IMR-90 (cell line): ENCODE measurements at places on chromosomes 2 and 18. TPM values are rescaled to one million over a fixed set of nuclear protein-coding genes. Genes with fewer than 3 reads are reported as not detected.

Gene SULT1C4
- 0.36 and 0.56 TPM in 2 replicates for total RNA-seq

GRCh38 chr2:207166349-207167098 lies 776 bp upstream of the KLF7 start:
- H3K4me1 ChIP-seq = peaks cover 4% of the 10 kb centered on the region; the same call in 1 of the 2 replicates
- no peaks in the 10 kb centered on the region for H3K36me3 ChIP-seq
- peak; percentile 81 for DNase-seq

DNA sequence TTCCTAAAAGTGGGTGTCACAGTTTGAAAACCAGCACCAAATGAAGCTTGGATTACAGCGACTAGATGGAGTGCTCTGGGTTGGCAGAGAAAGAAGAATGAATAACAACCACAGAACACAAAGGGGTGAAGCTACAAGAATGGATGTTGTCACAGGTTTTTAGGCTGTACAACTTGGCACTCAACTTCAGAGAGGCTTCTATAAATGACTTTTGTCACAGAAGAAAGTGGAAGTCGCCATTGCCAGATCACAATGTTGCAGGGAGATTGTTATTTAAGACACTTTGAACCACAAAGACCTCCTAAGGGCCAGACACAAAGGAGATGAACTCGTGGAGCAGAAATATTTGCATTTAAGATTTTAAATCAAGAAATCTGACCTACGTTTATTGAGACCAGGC lies 354.2 kb downstream of the CDH7 start:
- no peaks in the 10 kb centered on the region for H3K27me3 ChIP-seq
- no peaks in the 10 kb centered on the region for H3K4me1 ChIP-seq
- no peaks in the 10 kb centered on the region for H3K36me3 ChIP-seq
- no peak overlapping the region for H3K27ac ChIP-seq
- no peak for DNase-seq

DNA sequence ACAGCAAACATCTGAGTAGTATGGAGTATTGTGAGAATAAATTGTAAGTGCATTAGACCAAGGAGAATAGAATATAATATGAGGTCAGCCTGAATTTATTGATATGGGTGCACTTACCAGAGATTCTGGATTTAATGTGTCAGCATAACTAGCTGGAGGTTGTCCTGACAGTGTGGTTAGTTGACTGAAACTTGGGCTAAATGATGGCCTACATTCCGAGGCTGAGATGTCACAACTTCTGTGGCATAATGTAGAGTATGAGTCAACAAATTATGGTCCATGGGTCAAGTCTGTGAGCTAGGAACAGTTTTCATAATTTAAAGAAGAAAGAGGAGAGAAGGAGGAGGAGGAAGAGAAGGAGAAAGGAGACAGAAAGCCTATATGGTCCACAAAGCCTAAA lies 127.6 kb downstream of the QPCT start:
- H3K4me3 ChIP-seq = no peak overlapping the region
- H3K27me3 ChIP-seq = no peaks in the 10 kb centered on the region
- H3K4me1 ChIP-seq = peaks cover 7% of the 10 kb centered on the region

DNA sequence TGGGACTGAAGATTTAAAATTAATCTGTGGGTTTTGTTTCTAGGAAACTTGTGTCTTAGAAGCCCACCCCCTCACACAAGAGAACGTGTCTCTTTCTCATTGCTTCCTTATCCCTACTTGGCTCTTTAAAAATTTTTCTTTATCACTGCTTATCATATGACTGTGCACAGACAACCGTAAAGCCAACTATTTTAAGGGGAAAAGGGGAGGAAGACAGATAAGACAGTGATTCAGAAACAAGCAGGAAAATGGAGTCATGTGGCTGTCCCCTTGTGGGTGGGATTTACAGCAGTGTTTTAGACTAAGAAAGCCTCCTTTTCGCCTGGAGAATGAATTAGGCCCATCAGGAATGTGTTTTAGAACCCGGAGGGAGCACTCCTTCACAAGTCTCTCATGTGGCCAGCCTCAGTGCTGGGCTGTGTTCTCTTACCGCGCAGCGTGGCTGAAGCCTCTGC lies 17.6 kb downstream of the PRKCE start:
- DNase-seq = peak; percentile 73
- H3K27me3 ChIP-seq = no peaks in the 10 kb centered on the region
- no peaks in the 10 kb centered on the region for H3K36me3 ChIP-seq
- H3K4me1 ChIP-seq = peaks cover 9% of the 10 kb centered on the region
- no peak overlapping the region for H3K27ac ChIP-seq

DNA sequence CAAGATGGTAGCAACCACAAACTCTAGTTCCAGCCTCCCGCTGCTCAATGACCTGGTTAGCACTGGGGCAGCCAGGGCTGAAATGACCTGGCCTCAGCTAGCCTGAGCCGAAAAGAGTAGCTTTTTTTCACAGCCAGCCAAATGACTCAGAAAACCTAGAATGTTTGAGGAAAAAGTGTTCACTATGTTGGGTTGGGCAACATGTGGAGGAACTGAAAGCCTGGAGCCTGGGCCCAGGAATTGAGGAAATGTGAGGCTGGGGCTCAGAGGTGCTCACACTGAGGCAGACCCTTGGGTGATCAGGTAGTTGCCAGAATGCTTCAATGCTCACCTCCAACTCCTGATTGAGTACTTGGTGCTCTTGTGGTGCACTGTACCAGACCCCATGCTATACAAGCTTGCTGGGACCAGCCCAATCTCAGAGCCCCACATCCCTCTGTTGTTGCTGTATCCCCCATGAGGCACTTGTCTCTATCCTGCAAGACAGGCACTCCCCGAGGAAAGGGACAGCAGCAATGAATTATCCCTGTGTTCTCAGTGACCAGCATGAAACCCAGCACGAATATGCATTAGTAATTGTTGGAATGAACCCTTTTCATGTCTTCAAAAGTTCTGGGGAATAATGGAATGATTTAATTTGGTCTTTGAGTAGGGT lies 116.2 kb downstream of the USP34 start:
- peaks cover 12% of the 10 kb centered on the region; the same call in 1 of the 2 replicates for H3K36me3 ChIP-seq
- peaks cover 4% of the 10 kb centered on the region for H3K4me1 ChIP-seq
- no peaks in the 10 kb centered on the region for H3K27me3 ChIP-seq

Gene PECR
- 13.3 and 17.7 TPM in 2 replicates for total RNA-seq

Gene CHRND
- not detected in 2 replicates for total RNA-seq

DNA sequence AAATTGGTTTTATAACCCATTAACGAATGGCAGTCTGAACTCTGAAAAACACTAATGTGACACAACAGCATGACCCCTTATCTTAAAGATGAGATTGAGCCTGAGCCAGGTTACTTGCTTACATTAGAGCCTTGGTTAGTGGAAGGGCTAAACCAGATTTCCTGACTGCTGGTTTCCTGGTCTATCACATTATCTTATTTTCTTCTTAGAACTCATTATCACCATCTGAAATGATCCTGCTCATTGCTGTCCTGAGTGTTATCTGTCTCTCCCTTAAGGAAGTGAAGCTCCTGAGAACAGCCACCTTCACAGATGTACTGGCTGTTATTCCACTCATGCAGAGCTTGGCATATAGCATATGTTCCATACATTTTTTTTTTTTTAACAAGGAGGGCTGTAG lies 9.0 kb upstream of the NRP2 start:
- no peak overlapping the region for H3K4me3 ChIP-seq
- no peak for DNase-seq
- H3K27ac ChIP-seq = no peak overlapping the region
- peaks cover 8% of the 10 kb centered on the region for H3K4me1 ChIP-seq
- H3K36me3 ChIP-seq = no peaks in the 10 kb centered on the region

GRCh38 chr2:65558743-65559142 lies 126.3 kb upstream of the SPRED2 start:
- no peak overlapping the region for H3K4me3 ChIP-seq
- H3K27me3 ChIP-seq = peaks cover 13% of the 10 kb centered on the region
- no peak for DNase-seq
- no peak overlapping the region for H3K27ac ChIP-seq

Gene ABCB11
- not detected in 2 replicates for total RNA-seq

Gene RAB27B
- 1.3 and 1.7 TPM in 2 replicates for total RNA-seq

GRCh38 chr18:31252522-31252921 lies 65.4 kb upstream of the DSG1 start:
- no peaks in the 10 kb centered on the region for H3K4me1 ChIP-seq
- no peak overlapping the region for H3K27ac ChIP-seq
- no peaks in the 10 kb centered on the region for H3K36me3 ChIP-seq
